ENCODE measurements at places on chromosomes 4 and X.

DNA sequence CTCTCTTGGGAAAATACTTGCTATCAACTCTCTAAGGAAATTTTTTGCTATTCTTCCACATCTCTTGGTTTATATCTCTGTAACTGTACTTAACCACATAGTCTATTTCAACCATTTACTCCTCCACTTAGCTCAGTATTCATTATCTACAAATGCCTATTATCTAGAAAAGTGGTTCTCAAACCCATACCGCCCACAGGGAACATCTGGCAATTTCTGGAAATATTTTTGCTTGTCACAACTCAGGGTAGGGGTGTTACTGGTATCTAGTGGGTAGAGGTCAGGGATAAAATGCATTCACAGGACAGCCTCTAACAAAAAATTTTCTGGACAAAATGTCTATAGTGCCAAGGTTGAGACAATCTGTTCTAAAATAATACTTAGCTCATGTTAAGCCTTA, 14.4 kb downstream of the ATRX start:
- no peak for DNase-seq

GRCh38 chr4:138034871-138035270, 207.3 kb downstream of the SLC7A11 start:
- peak; percentile 22 for DNase-seq

- peak; percentile 8 for DNase-seq
These were observed 131.6 kb upstream of the GRID2 start for GRCh38 chr4:92172203-92172602.

DNA sequence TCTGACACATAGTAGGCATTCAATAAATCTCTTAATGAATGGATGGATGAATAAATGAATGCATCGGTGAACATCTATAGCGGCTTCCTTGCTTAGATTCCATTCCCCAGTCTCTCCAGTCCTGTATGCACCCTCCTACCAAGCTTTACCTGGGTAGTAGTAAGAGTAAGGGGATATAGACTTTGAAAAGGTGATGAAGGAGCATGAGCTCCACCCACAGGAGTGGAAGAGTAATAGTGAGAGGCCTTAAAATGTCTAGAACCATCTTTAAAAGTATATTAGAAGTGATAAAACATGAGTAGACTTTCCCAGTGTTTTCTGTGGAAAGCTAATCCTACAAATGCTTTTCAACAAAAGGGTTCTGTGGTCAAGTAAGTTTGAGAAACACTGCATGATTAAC, 35.5 kb upstream of the GPC3 start:
- DNase-seq = no peak

- DNase-seq = no peak
These were observed 260.9 kb upstream of the RPS6KA3 start for GRCh38 chrX:20527558-20528011.

DNA sequence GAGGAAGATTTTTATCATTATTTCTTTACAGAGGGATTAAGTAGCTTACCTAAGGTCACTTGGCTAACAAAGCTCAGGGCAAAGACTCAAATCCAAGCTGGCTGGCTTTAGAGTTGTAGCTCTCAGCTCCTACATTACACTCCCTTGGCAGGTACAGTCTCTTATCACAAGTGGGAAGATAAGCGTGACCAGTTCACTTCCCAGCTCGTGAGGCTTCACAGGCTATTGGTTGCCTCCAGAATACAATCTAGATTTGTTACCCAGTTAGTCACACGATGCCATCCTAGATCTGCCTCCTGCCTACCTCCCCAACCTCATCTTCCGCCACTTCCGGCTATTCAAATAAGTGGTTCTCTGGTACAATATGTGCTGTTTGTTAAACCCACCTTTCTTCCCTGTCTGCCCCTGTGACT, 3.7 kb downstream of the MMRN1 start:
- no peak for DNase-seq

- DNase-seq = no peak
These were observed 28.2 kb downstream of the TAPT1 start for GRCh38 chr4:16197876-16198665.

GRCh38 chr4:164221631-164222030, 532.3 kb upstream of the SMIM31 start:
- peak; percentile 65 for DNase-seq

DNA sequence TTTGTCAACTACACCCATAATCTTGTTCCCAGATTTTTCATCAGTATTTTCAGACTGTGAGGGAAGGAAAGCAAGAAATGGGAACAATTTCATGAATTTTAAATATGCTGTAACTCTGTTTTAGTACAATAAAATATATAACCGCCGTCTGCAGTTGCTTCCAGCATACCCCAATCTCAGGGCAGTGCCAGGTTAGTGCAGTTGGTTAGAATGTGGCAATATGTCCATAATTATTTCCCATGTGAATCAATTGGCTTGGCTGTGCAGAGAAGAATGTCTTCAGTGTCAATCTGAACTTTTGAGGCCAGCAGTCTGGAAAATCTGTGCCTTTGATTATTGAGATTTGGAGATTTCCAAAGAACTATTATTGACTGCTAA, 5.0 kb upstream of the MMAA start:
- no peak for DNase-seq

- DNase-seq = peak; percentile 10
These were observed 314.9 kb upstream of the SMIM31 start for GRCh38 chr4:164439037-164439436.

DNA sequence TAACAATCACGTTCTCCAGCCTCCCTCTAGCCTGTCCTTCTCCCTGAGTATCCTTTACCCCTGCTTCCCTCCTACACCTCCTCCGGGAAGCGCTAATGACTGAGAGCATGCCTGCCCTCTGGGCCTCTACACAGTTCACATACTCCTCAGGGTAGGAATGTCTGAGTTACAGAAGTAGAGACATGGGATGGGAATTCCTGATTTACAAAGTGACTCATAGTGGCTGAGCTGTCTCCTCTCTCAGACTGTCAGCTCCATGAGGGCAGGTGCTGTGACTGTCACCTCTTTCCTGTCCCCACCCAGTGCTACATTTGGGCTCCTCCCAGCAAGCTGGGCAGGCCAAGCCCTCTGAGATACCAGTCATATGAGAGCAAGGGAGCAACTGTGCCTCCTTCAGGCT, 2.6 kb downstream of the LAS1L start:
- DNase-seq = no peak

DNA sequence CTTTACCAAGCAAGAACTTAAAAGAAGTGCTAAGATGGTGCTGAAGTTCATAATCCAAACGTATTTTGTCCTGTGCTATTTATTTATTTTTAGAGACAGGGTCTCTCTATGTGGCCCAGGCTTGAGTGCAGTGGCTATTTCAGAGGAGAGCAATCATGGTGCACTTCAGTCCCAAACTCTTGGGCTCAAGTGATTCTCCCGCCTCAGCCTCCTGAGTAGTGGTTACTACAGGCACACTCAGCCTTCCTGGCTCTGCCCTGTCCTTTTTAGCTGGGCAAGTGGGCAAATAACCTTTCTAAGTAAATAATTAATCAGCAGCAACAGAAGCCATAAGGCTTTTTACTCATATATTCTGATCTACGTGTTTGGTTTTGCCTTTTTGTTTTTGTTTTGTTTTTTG, 2.6 kb downstream of the NSD2 start:
- no peak for DNase-seq

DNA sequence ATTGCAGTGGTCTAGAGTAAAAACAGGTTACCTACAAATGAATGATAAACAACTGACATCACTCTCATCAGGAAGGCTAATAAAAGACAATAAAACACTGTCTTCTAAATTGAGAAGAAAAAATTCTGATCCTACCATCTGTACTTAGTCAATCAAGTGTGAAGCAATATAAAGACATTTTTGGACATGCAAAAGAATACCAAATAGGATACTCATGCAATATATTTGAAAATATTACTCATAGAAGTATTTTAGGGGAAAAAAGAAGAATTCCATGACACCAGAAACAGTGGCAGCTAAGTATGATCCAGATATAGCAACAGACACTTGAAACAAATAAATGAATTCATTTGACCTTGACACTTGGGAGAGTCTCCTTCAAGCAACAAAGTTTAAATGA, 63.8 kb upstream of the FAM120C start:
- DNase-seq = peak; percentile 18

DNA sequence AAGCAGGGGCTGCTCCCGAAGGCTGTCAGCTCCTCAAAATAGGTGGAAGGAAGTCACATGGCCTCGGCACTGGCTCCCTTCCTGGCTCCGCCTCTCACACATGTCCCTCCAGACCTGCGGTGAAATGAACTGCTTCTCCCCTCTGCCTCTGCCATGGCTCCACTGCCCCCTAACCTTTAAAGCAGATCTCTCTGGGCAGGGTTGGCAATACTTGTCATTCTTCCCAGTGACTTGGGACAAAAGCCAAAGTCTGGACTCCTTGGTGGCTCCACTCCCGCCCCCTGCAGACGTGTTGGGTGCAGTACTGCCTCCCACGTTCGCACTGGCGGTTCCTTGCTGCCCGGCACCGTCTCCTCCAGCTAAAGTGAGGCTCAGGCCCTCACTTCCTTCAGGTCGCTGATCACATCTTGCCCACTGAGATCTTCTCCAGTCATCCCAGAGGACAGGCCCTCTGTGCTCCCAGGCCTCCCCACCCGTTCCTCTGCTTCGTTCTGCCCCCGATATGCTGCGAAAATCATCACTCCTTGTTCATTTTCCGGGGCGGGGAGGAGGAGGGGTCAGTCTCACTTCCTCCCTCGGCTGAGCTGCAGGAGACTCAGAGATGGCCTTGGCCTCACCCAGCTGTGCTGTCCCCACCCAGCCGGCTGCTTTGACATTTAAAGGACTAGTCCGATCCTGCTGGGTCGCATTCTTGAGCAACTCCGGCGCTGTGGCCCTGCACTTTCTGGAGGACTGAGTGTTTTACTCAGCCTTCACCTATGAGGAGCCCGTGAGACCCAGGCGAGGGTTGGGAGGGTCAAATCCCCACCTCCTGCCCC, 97.4 kb downstream of the PHKA2 start:
- DNase-seq = peak; percentile 72

DNA sequence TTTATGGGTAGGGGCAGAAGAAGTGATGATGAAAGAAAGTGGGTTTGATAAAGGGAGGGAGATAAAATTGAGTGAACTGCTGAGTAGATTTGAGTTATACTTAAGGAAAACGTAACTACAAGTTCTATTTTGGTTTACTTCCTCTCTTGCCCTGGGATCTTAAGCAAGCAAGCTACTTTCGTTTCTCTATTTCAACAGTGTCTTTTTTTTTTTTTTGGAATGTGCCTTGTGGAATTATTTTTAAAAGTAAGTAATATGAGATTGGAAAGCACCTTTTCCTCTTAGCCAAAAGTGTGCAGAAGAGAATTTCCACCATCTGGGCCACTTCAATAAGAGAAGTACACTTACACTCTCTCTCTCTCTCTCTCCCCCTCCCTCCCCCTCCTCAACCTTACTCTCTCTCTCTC, 16.0 kb upstream of the C4orf36 start:
- no peak for DNase-seq

DNA sequence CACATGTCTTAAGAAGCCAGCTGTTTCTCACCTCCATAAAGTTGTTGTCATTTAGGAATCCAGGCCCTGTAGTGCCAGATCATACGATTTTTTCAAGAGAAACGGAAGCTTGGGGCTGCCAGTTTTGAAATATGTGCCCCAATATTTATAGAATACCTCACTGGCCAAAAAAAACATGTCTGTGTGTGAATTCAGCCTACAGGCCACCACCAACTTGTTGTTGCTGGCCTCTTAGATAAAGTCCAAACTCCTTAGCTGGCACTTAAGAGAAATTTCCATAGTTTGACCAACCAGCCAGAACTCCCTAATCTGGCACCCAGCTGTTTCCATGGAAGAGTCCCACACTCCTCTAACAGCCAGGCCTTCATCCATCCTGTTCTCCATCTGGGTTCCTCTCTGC, 74.1 kb downstream of the WDR19 start:
- peak; percentile 54 for DNase-seq

GRCh38 chrX:115690511-115691216, 129.7 kb downstream of the PLS3 start:
- DNase-seq = peak; percentile 79

GRCh38 chrX:125846271-125846670, 319.8 kb downstream of the DCAF12L2 start:
- DNase-seq = no peak

DNA sequence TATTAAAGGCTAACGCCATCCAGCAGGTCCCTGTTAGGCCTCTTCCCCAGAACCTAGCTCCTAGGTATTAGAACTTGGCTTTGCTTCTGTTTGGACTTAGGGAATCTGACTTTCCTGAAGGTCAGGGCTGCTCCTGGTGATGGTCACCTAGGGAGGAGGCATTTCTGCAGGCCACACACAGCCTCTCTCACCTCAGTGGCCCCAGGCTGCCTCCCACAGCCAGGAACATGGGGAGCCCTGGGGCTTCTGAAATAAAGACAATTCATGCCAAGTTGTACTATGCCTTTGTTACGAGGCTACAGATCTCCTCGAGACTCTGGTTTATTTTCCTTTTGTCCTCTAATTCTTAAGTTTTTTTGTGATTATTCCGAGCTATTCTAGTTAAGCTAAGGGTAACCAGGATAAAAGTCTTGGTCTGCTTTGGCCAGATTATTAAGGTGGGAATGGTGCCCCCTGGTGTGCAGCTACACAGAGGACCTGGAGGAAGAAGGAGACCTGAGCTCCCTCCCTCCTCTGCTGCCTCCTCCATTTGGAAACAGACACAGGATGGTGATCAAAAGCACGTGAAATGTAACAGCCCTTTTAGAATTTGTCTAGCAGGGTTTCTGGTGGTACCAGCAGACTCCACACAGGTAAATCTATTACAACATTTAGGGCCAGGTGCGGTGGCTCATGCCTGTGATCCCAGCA, 131.0 kb downstream of the DCLK2 start:
- DNase-seq = peak; percentile 63

- DNase-seq = peak; percentile 51
These were observed 855 bp downstream of the KLF3 start for GRCh38 chr4:38664706-38665401.

DNA sequence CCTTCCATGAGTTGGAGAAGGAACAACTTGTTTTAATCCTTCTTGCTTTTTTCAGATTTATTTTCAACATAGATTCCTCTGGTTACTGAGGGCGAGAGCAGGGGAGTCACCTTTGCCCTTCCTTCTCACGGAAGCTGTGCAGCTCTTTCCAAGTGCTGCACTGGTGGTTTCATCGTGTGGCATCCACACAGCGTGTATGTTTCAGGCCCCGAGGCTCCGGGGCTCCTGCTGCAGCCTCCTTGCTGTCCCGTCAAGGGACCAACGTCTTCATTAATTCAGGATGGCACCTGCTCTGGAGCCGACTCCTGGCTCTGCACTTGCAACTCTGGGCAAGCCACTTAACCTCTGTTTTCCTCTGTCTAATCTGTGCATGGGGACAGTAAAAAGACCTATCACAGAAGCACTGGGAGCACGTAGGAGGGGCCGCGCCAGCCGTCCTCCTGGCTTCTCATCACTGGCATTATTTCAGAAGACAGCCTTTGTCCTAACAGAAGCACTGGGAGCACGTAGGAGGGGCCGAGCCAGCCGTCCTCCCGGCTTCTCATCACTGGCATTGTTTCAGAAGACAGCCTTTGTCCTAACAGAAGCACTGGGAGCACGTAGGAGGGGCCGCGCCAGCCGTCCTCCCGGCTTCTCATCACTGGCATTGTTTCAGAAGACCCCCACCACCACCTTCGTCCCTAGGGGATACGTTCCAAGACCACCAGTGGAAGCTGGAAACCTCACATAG, 117.8 kb upstream of the NKX1-1 start:
- no peak for DNase-seq

- no peak for DNase-seq
These were observed 12.7 kb upstream of the CXCL6 start for GRCh38 chr4:73823760-73824159.
